Stimulated activated CD8-positive, alpha-beta memory T cell treated with anti-CD3 and anti-CD28 coated beads, Interleukin-2, amount 100 ng/mL, for 1 hour (primary cell): ENCODE measurements at places on chromosomes 3 and 15.

GRCh38 chr3:43289841-43290470 is 3.6 kb downstream of the SNRK start:
- no peak for DNase-seq

- no peak for DNase-seq
Measured at GRCh38 chr3:137763594-137763938, 549 bp upstream of the SOX14 start.

DNA sequence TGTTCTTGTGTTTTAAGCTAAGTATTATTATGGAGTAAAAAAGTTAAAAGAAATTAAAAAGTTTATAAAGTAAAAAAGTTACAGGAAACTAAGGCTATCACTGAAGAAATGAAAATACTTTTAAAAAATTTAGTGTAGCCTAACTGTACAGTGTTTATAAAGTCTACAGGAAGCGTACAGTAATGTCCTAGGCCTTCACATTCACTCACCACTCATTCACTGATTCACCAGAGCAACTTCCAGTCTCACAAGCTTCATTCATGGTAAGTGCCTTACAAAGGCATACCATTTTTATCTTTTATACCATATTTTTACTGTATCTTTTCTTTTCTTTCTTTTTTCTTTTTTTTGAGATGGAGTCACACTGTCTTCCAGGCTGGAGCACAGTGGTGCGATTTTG is 40.7 kb upstream of the SCN5A start:
- DNase-seq: no peak

DNA sequence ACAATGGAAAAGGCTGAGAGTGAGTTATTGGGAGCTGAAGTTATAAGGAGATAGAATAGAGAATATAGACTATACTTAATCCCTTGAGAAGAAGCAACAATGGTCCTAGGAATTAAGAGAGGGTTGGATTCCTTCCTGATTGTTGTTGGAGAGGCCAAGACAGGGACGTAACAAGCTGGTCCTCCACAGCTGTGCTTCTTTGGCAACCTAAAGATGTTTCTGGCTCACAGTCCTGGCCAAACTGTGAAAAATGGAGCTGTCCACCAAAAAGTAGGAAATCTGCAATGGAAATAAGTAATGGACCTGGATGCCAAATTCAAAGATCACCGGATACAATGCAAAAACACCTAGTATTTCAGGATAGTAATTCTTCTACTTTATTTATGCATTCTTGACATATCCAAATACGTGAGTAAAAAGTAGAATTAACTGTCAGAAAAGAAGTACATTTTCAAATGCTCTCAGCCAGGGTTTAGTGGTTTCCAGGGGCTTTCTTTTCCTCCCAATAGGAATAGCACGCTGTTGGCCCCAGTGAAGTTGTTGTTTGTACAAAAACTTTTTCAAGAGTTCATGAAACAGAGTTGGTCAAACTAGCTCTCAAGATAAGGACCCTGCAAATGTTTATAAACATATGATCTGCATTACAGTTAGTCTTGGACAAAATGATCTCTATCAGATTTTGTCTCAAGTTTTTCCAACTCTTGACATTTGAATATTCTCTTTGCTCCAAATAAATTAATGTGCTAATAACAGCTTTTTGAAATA is 28.3 kb downstream of the CERS3 start:
- no peak for DNase-seq

DNA sequence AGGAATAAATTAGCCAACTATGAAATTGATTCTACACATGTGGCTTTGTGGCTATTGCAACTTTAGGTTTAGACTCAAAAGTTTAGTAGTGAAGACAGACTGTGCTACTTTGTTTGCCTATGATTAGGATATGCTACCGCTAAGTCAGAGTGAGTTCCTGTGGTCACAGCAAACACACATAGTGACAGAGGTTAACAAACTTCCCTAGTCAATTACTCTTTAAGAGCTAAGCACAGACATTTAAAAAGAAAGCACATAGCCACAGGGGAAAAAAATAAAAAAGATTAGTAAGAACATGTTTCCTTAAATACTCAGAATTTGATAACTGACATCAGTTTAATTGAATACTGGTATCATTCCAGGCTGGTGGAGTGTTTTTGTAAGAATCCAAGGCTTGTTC is 207.1 kb downstream of the GBE1 start:
- no peak for DNase-seq
